Activated CD4-positive, alpha-beta T cell treated with anti-CD3 and anti-CD28 coated beads, Interleukin-10, Interleukin-2, amounts not matched to agents 100 ng/mL and 50 ng/mL, durations not matched to agents 16 hours and 8 hours (primary cell): ENCODE measurements at places on chromosomes 12 and 14.
A peak's percentile ranks its signal among the peaks of the same experiment; 100 is the strongest.

GRCh38 chr14:34749408-34749807 is 35.0 kb upstream of the CFL2 start:
- DNase-seq, result no peak

DNA sequence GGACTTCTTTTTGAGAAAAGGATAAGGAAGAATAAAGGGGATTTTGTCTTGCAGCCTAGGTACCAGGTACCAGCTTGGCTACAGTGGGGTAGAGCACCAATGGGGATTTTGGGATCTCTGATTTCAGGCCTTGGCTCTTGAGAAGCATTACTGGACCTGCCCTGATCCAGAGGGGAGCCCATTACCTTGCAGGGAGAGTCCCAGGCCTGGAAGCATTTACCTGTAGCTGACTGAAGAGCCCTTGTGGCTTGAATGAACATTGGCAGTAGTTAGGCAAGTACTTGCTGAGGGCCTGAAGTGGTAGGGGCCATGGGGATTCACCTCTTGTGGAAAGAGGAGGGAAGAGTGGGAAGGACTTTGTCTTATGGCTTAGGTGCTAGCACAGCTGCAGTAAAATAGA is 308.2 kb upstream of the FBXO33 start:
- DNase-seq, result no peak

DNA sequence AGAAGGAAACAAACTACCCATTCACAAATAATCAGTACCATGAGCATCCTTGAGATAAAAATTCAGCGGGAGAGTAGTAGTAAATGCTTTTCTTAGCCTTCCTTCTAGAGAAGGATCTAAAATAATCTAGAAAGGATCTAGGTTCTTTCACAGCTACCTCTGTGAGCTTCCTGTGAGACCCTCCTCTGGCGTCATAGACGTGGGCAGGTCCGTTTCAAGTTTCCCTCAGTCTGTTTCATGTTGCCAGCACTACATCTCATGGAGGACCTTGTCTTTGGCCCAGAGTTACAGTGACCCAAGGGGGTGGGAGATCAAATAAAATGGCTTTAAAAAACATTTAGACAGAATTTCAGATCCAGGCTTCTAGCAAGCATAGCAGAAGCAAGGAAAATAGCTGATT is 13.6 kb downstream of the DAAM1 start:
- DNase-seq, result no peak

DNA sequence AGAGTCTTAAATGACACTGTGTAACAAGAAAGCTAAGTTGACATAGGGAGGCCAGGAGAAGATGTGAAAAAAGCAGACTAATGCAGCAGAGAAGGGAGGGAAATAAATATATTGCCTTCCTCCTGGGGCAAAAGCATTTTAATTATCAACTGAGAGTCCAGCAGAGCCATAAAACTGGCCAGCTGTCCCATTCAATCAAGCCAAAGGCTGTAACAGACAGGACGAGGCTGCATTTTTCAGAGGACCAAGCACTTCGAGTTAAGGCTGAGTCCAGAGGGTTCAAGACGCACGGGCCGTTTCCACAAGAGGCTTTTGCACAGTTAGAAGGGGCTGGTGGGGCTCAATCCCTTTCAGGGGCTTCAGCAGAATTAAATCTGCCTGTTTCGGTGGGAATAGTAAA is 20.4 kb downstream of the MAP3K9 start:
- no peak for DNase-seq

DNA sequence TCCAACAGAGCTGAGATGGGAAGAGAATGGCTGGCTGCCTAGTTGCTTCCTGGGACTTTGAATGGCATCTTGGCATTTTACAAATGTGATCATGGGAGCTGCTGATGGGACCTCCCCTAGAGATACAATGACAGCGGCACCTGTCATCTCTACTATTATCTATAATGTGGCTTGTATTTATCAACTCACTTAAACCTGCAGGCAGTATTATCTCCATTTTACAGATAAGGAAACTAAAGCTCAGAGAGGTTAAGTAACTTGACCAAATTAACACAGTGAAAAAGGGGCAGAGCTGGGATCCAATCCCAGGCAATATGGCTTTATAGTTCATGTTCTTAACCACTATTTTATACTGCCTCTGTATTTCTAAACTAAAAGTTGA is 111.7 kb downstream of the CHST11 start:
- no peak for DNase-seq

- DNase-seq, result no peak
These were observed 307.4 kb downstream of the NUAK1 start for GRCh38 chr12:105831372-105831771.

- no peak for DNase-seq
These were observed 171.1 kb upstream of the PRMT8 start for GRCh38 chr12:3319723-3320492.

GRCh38 chr12:131944601-131945251 is 5.0 kb upstream of the EP400 start:
- DNase-seq, result no peak

- no peak for DNase-seq
These were observed 89.7 kb upstream of the DHRS4 start for GRCh38 chr14:23863836-23864235.

- no peak for DNase-seq
These were observed 39.0 kb downstream of the RNF34 start for GRCh38 chr12:121438905-121439304.

- no peak for DNase-seq
These were observed 184.6 kb downstream of the MSRB3 start for GRCh38 chr12:65463082-65463481.

GRCh38 chr14:67232066-67232465 is 9.2 kb upstream of the PALS1 start:
- DNase-seq, result no peak

GRCh38 chr14:89936654-89937185 is 17.8 kb downstream of the EFCAB11 start:
- no peak for DNase-seq

DNA sequence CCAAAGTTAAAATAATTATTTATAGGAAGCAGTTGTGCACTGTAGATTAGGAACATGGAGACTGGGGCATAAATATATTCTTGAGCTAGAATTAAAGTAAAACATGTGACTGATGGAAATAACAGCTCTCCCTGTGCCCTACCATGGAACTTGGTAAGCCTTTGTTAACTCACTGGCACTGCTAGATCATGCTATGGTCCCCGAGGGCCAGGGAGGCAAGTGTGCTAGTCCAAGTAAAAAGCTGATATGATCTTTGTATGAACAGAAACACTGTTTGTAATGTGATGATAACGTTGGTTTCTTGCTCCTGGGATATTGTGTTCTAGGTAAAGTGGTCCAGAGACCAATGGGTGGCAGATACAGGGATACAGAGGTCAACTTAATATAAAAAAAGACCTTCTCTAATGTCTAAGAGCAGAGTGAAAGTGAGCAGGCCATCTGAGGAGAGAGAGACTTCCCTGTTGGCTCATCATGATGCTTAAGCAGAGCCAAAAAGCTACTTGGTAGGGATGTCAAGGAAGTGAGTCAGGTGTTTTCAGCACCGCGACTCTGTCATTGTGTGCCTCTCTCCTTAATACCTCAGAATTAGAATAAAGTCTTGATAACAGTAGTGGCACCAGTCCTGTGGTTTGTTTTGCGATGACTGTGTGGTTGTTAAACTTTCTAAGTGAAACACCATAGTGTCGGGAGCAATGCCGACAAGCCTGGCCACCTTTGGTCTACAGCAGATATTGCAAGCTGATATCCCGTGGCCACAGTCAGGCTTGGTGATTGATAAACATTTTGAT is 27.6 kb downstream of the BICD1 start:
- DNase-seq, result peak; percentile 90

DNA sequence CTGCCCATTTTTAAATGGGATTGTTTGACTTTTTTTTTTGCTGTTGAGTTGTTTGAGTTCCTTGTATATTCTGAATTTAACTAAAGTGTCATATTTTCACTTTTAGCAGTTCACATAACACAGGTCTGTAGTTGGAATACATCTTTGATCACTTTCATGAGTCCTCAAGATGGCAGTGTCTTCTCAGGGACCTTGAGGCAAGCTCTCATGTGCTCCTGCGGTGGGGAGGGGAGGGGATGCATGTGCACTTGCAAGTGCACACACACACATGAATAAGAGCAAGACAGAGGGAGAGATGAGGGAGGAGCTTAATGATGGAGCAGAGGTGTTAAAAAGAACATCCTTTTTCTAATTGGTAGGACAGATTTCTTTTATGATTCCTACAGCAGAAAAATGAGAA is 291.4 kb upstream of the OR4E1 start:
- peak; percentile 54 for DNase-seq

DNA sequence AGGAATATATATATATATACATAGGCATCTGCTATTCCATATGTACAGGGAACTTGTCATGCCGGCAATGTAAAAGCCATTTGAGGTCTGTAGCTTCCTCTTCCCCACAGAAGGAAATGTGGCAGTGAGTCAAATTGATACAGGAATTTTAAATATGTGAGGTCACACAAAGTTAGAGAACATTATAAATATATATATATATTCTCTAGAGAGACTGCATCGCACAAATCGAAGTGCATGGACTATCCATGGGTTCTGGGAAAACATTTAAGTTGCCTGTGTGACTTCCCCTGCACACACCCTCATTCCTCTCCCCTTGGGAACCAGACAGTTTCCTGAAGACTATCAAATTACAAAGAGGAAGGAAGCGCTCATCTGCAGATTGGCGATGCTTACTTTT is 100.9 kb upstream of the CCDC91 start:
- DNase-seq, result no peak

GRCh38 chr12:114678718-114679117 is 5.3 kb downstream of the TBX3 start:
- no peak for DNase-seq

GRCh38 chr14:55733599-55733998 is 153.6 kb downstream of the KTN1 start:
- no peak for DNase-seq

DNA sequence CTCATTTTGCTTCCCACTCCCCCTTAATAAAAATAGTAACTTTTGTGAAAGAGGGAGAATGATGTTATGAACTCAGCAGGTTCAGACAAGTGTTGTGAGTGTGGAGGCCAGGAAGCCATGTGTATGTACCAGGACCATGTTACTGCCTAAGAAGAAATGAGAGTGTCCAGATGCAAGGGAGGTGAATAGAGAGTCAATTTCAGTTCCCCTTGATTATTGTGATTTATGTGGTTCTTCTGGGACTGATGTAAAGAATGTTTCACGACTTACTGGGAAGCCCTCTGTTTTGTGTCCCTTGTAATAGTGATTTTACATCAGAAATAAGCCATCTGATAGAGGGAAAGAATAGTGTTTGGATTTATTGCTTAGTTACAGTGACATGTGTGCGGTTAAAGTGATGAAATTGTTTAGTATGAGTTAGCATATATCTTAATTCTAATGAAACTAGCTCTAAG is 32.5 kb downstream of the FBXO34 start:
- peak; percentile 5 for DNase-seq

GRCh38 chr12:981176-981828 is 9.7 kb upstream of the ERC1 start:
- DNase-seq, result peak; percentile 59

GRCh38 chr12:53235164-53235563 is 3.2 kb upstream of the RARG start:
- no peak for DNase-seq

- no peak for DNase-seq
These were observed 350.7 kb downstream of the C12orf50 start for GRCh38 chr12:87678453-87678852.

GRCh38 chr14:77142005-77142800 is 612 bp upstream of the ZDHHC22 start:
- no peak for DNase-seq

DNA sequence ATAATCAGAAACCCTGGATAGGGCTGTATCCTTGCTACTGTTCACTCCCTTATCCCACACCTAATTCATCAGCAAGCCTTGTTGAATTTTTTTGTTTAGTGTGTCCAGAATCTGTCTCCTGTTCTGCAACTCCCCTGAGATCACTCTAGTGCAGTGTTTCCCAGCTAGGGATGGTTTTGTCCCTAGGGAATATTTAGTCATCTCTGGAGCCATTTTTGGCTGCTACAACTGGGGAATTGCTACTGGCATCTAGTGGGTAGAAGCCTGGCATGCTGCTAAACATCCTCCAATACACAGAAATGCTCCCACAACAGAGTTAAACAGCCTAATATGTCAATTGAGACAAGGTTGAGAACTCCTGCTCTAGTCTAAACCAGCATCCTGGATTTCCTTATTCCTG is 248.0 kb downstream of the NPAS3 start:
- DNase-seq, result no peak

DNA sequence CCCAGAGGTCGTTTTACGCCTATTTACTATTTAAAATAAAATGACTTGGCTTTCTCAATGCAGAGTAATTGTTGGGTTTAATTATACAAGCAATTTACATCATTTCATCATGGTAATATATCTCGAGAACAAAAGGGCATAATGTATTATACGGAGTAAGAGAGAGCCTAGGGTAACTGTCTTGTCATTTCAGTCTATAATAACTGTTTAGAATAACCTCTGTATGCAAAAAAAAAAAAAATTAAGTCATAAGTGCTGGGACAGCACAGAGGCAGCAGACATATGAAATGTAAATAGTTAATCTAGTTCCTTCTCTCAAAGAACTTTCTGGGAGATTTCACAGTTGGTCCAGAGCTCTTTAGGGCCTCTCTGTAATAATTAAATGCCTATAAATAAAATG is 284.9 kb downstream of the TMTC2 start:
- DNase-seq, result no peak

- DNase-seq, result peak; percentile 18
These were observed 343 bp upstream of the NOVA1 start for GRCh38 chr14:26598081-26598671.

DNA sequence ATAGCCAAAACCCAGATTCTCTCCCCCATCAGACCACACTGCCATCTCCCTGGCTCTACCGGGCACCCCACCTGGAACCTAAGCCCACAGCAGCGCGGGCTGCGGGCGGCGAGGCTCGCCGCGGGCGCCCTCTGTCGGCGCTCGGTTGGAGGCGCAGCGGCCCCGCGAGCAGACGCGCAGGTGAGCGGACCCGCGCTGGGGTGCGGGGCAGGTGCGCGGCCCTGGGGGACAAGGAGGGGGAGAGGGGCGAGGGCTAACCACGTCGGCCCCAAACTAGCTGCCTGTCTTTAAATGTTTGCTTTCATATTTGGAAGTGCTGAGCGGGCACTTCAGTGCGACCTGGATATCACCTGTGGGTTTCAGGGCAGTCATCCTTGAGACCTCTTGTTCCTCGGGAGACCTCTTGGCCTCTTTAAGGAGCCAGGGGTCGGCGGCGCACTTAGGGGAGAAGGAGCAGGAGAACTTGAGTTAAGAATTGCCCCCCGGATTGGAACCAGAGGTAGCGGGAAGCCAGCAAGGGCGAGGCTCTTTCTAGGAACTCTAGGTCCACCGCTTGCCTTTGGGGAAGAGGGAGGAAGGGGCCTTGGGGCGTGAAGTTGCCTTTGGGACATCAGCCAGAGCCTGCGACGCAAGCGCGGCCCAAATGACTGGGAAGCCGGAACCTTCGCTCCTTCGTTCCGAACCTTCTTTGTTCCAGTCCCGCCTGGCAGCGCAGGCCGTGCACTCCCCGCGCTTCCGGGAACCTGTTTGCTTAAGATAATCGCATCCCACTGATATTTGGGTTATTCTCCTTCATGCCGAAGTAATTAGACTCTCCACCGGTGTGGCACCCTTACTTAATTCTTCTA is 78.7 kb downstream of the NEDD1 start:
- peak; percentile 24 for DNase-seq
